Endothelial cell (in vitro differentiated cells): ENCODE measurements at places on chromosomes 2 and 18. TPM values are rescaled to one million over a fixed set of nuclear protein-coding genes. Genes with fewer than 3 reads are reported as not detected.
A peak's percentile ranks its signal among the peaks of the same experiment; 100 is the strongest.

- no peak for DNase-seq
Measured at GRCh38 chr2:64115808-64116598, 28.2 kb downstream of the PELI1 start.

DNA sequence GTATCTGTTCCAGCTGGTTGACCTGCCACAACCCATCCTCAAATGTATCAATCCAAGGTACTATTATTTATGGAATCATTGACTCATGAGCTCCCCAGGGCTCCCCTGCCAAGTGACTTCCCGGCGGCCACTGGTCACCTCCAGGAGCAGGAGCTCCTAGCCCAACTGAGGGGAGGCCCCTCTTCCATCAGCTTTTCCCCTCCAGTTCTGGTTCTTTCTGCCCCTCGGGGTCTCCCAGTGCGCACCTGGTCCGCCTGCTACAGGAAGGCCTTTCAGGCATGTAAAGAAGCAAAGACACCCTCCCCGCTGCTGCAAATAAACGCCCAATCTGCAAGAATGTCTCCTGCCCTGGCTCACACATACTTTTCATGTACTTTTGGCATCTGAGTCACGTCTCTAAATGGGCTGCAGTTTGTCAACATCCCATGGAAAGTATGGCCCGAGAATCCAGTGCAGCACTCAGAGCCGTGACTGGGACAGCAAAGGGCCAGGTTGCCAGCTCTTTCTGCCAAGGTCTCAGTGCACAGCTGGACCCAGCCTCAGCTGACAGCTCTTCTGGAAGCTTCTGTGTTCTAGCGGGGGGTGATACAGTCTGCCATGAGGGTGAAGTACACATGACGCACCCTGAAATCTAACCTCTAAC, 41.4 kb downstream of the KLHL29 start:
- no peak for DNase-seq

The ARHGEF33 gene
- total RNA-seq, result 0.69 TPM

GRCh38 chr2:104523921-104524320, 330.0 kb upstream of the POU3F3 start:
- no peak for DNase-seq

DNA sequence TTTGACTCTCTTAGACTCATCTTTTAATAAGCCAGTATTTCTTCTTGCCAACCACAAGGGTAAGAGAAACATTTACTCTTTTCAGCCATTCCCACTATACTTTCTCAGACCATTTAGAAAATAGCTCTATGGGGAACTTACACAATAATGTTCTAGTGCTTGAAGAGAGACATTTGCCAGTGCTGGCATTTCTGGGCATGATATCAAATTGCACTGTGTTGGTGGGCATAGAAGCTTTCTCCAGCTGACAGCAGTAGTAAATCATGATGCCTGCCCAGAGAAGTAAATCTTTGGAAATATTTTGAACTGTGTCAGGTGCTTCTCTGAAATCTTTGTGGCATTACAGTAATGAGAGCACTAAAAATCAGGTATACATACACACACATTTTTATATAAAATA, 346.6 kb downstream of the CBLN2 start:
- DNase-seq, result no peak

DNA sequence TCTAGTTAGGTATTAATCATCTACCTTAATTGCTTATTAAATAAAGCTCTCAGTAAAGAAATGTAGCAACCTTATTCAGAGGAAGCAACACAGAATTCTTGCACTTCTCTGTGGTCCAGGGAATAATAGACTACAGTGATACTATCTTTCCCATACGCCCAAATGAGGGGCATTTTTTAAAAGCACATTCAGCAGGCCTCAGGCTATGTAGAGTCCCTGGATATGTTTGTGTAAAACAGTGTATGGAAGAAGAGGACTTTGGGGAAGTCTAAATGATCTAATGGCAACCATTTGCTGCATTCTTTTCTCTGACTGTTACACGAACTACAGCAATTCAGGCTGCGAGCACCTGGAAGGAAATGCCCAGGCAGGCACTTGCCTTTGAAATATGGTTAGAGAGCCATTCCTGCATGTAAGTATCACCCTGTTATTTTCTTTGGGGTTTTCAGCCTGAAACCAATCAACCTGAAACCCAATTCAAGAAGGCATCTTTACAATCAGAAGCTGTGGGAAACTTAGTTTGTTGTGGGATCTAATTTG, 1814.7 kb upstream of the CELF4 start:
- DNase-seq, result no peak

GRCh38 chr2:214180686-214181085, 230.2 kb upstream of the VWC2L start:
- no peak for DNase-seq

The IL1F10 gene
- not detected for total RNA-seq

GRCh38 chr2:98157557-98157956, 70.6 kb downstream of the VWA3B start:
- peak; percentile 26 for DNase-seq

DNA sequence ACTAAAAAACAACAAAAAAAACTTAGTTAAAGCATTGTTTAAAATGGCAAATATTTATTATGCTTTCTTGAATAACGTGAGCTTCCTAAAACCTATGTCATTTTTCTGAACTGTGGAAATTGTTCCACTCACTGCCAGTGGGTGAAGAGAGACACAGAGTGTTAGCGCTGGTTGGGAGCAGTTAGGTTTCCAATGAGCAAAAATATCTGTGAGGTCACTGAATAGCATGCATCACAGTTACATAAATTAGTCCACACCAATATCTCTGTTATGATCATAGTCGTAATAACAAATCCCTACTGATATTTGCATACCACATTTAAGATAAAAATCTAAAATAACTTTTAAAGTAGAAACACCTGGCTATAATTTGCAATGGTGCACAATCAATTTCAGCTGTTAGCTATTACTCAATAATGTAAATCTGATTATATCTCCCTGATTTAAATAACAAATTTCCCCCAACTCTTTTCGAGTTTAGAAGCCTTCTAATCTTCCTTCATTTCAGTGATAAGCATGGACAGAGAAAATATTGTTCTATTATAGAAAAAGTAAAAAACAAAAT, 1094.0 kb upstream of the KLHL29 start:
- DNase-seq, result no peak

The C2orf81 gene
- 5.0 TPM for total RNA-seq

- DNase-seq, result no peak
Measured at GRCh38 chr2:21643180-21643579, 519.4 kb downstream of the TDRD15 start.

The RAB27B gene
- total RNA-seq, result 0.41 TPM

The TRIM43 gene
- total RNA-seq, result not detected

DNA sequence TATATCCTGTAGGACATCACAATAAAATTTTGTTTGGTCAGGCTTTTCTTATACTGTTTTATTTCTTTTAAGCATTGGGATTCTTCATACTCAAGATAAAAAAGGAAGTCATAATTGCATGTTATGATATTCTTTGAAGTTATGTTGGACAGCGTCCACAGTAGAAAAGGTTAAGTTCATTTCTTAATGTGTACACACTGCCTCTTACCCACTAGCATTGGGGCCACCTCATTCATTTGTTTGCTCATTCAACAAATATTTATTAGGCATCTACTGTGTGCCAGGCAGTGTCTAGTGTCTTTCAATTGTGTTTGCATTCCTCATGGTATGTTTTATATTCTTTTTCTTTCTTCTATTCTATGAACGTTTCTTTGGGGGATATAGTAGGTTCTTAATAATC, 70.2 kb downstream of the PTPRM start:
- no peak for DNase-seq

- no peak for DNase-seq
Measured at GRCh38 chr2:230124757-230125431, 56.2 kb upstream of the SLC16A14 start.

The UCN gene
- 1.5 TPM for total RNA-seq

- peak; percentile 69 for DNase-seq
Measured at GRCh38 chr18:27750014-27750413, 426.9 kb downstream of the CDH2 start.

DNA sequence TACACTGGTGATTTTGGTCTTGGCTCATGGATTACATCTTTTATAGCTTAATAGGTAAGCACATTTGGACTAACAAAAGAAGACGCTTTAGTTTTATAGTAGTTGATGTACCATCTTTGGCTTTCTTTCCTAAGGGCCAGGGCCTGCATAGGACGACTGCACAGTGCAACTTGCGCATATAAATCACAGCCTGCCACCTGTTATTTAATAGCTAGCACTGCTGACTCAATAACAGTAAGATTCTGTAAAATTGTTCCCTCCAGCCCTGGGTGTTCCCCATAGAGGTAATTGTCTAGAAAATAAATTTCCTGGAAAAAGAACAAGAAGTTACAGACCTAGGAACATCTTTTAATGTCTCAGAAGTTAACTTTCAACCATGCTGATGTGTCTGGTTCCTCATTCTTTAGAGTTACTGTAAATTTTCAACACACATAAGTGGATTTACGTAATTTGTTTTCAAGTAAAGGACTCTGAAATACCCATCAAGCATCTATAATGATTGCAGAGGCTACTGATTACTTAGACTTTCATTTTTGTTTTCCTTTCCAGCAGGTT, 594.2 kb upstream of the NXPH2 start:
- no peak for DNase-seq

DNA sequence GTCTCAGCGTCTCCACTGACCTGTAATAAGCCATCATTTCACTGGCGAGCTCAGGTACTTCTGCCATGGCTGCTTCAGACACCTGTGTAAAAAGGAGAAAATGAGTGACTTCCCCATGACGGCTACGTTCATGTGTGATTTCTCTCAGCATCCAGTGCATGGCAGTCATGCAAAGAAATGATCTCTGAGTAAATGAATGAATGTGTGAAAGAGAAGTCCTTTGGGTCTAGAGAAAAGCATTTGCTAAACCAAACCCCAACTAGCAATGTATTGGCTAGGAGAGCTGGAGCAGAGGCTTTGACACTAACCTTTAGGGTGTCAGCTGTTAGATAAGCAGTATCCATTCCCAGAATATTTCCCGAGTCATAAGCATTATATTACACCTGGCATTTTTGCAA, 417 bp downstream of the IL1B start:
- DNase-seq, result no peak

DNA sequence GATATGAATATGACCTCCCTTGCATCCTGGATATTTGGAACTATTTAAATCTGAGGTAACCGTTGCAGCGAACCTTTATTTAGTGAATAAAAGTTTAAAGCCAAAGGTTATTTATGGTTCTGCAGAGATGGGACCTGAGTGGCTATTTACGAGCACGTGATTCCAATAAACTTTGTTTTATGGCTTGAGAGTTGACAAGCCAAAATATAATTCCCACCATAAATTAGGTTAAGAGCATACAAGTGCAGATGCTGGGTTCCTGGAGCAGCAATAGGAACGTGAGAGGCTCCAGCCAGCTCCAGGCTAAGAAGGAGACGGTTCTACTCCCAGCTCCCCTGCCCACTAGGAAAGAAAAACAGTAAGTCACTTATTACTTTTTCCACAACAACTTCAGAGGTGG, 5.2 kb upstream of the HOXD4 start:
- DNase-seq, result no peak

The ANKRD30BL gene
- total RNA-seq, result not detected

DNA sequence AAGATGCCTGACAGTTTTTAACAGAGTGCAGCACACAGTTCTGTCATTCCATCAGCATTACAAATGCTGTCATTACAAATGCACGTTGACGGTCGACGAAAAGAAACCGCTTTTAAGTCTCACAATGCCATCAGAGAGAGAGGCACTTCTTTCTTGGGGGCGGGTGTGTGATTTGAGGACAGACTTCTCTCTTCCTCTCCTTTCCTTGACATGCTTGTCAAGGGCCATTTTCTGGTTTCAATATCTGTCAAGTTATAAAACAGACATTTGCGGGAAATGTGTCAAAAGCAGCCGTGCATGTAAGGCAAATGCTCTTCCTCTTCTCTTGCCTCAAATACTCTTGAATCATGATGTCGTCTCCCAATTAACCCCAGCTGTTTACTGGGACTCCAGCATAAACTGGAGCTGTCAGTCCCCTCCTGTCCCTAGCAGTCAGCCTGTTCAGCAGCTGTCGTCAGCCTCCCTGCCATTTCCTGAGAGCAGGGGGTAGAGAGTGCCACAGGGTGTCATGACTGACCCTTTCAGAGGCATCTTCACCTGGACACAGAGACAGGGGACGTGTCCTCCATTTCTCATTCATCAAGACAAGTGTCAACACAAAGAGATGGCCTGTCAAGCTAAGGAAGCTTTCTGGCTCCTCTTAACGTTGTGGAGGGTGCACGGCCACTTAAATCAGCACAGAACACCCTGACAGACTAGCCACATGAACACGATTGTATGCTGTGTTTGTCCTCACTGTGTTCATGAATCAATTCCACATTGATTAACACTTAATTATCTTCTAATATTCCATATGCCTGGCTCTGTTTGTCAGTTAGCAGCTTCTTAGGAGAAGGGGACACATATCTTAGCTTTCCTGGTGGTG, 305.4 kb upstream of the RAB6C start:
- no peak for DNase-seq

DNA sequence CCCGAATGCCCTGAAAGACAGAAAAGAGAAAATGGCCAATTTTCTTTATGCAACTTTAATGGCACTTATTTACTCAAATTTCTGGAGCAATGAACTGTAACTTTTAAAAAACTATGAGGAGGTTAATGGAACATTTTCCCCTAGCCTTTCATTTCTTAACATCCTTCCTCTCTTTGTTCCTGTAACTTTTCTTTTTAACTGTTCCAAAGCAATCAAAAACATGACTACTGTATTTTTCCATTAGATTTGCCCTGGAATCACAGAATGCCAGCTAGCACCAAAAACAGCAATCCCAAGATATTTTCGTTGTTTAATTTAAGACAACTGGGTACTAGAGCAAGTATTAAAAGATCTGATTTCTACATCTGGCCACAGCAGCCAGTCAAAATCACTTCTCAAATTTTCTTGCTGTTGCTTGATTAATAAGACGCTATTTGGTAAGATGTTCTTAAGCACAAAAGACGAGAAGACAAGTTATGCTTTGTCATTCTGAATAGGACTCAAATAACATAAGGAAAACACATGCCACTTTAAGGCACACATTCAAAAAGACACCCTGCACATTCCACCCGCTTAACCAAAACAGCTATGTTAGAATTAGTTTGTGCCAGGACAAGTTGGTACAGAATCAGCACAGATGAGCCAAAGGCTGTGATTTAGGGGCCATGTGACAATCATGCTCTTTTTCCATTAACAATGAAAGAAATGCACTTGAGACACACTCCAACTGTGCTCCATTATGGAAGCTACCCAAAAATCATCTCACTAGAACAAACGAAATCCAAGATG, 3.6 kb downstream of the STARD7 start:
- DNase-seq, result no peak

GRCh38 chr2:64661741-64662169, 8.0 kb upstream of the SERTAD2 start:
- DNase-seq, result no peak
